Urothelium cell line (cell line): ENCODE measurements at places on chromosomes 7 and 10.

GRCh38 chr10:6140141-6140841 is 51.5 kb downstream of the RBM17 start:
- no peak for DNase-seq

GRCh38 chr7:55550841-55551537 is 21.3 kb downstream of the VOPP1 start:
- DNase-seq: no peak

DNA sequence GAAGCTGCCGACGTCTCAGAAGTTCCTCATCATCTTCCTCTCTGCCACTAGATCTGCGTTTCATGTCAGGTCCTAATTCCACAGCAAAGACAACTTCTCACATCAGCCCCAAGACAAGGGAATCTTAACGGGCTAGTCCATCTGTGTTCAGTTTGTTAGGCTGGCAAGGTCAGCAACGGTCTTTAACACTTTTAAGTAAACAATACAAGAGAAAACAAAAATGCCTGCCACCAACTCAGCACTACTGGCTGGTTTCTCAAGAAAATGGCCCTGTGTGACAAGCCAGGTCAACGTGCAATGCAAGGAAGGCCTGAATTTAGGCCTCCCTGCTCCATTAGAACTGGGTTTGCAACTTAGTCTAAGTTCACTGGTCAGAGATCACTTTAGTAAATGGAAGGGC is 41.0 kb upstream of the AFAP1L2 start:
- DNase-seq: no peak

GRCh38 chr10:108872854-108873253 is 1050.5 kb downstream of the XPNPEP1 start:
- DNase-seq: no peak

DNA sequence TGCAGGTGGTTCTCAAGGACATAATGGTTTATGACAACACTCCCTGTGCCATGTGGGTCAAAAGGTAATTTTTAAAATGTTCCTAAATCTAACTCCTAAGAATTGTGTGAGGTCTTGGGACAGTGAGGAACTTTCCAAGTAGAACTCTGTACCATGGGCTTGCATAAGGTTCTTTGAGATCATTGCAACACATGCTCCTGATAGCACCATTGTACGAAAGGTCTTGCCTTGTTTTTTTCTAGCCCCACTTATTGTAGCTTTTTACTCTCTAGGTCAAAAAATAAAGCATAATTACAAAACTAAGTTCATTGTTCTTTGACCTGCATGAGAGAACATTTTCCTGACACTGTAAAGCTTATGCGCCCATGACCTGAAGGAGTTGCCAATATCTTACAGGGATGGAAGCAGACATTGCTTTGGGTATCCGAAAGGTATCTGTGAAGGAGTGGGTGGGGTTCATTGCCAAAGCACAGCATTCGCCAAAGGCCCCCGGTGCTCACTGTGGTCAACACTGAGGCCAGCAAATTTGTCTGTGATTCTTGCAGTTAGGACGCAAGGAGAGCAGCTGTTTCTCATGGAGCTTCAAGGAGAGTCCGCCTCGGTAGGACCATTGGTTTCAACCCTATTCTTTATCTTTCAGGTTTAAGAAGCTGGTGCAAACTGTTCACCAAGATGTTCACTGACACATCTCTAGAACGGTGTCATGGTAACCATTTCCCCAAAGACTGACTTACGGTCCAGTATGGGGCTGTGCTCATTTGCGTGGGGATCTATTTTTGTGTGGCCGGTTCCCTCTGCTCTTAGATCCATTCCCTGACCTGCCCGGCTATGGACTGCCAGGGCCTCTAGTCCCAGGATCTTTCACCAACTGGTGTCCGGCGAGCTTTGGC is 7.6 kb upstream of the PRKAG2 start:
- DNase-seq: no peak

GRCh38 chr7:29486191-29486700 is 77.4 kb upstream of the PRR15 start:
- DNase-seq: no peak

GRCh38 chr10:27359792-27360355 is 119.3 kb upstream of the ACBD5 start:
- DNase-seq: no peak

GRCh38 chr10:128529225-128529624 is 403.0 kb upstream of the MKI67 start:
- no peak for DNase-seq

- DNase-seq: no peak
These were observed 83.1 kb downstream of the PRPF18 start for GRCh38 chr10:13669901-13670300.

GRCh38 chr10:18157881-18158280 is 17.7 kb downstream of the CACNB2 start:
- DNase-seq: peak; percentile 69

- no peak for DNase-seq
These were observed 41.3 kb downstream of the CCDC6 start for GRCh38 chr10:59865101-59865500.

GRCh38 chr7:116164552-116165306 is 45.6 kb upstream of the TES start:
- no peak for DNase-seq

DNA sequence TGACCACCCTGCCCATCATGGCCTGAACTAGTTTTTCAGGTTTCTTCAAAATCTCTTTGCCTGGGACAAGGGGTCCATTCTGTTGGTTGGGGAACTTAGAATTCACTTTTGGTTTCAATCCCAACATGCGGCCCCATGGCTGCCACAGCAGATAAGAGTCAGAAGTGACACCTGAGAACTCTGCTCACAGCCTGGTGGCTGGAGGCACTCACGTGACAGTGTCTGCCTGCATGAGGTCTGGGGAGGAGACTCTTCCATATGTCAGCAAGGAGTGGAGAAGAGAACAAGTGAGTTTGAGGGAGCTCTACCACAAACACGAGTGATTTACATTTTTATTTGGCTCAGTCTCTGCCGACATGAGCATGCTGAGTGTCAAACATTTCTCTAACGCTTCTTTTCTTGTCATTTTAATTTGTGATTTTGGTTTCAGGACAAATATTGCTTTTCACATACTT is 370.4 kb downstream of the TNS3 start:
- DNase-seq: no peak

GRCh38 chr10:124557648-124558338 is 96.2 kb downstream of the LHPP start:
- DNase-seq: no peak

- no peak for DNase-seq
These were observed 65.0 kb upstream of the ZNF746 start for GRCh38 chr7:149562602-149563001.

DNA sequence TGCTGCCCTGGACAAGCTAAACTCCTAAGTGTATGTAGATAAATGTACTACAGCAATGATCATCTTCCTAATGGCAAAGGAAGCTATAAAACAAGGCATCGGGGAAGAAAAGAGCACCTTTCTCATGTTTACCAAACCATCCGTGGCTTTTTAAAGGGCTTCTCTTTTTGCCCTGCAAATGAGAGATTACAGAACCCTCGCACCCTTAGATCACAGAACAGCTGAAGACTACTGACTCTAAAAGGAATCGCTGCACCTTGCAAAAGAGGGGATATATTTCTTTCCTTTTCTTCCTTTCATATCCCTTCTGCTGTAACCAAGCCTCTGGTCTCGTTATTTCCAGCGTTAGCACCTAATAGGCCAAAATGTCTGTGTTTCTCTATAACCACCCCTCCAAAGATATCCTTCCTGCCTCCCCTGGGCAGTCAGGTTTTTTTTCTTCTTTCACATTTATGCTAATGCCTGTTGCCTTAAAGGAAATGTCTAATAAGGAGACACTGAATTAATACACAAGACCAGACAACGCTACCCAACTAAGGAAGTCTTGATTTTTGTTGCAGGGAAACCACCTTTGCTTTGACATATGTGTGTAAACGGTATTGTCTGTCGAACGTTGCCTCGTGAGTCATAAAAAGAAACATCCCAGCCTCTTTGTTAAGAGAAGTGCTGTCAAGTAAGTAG is 10.5 kb downstream of the ST8SIA6 start:
- no peak for DNase-seq

GRCh38 chr7:97298561-97298960 is 181.1 kb downstream of the SDHAF3 start:
- no peak for DNase-seq

DNA sequence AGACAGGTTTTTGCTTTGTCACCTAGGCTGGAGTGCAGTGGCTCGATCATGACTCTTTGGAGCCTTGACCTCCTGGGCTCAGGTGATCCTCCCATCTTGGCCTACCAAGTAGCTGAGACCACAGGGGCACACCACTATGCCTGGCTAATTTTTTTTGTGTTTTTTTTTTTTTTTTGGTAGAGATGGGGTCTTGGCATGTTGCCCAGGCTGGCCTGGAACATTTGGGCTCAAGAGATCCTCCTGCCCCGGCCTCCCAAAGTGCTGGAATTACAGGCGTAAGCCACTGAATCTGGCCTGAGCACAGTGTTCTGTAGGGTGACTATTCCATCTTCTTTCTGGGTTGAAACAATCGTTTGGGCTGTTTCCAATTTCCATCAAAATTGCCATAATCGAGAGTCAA is 1.5 kb upstream of the MUC3A start:
- DNase-seq: no peak

GRCh38 chr7:134174795-134175261 is 47.7 kb downstream of the LRGUK start:
- peak; percentile 56 for DNase-seq
